ENCODE measurements at places on chromosomes 6 and 20.

- no peak for DNase-seq
Observed at GRCh38 chr6:36949636-36950035, 4.9 kb upstream of the PI16 start.

GRCh38 chr6:143634486-143634885, 43.3 kb upstream of the PHACTR2 start:
- peak; percentile 95 for DNase-seq

- peak; percentile 31 for DNase-seq
Observed at GRCh38 chr6:76861403-76861802, 601.9 kb downstream of the HTR1B start.

DNA sequence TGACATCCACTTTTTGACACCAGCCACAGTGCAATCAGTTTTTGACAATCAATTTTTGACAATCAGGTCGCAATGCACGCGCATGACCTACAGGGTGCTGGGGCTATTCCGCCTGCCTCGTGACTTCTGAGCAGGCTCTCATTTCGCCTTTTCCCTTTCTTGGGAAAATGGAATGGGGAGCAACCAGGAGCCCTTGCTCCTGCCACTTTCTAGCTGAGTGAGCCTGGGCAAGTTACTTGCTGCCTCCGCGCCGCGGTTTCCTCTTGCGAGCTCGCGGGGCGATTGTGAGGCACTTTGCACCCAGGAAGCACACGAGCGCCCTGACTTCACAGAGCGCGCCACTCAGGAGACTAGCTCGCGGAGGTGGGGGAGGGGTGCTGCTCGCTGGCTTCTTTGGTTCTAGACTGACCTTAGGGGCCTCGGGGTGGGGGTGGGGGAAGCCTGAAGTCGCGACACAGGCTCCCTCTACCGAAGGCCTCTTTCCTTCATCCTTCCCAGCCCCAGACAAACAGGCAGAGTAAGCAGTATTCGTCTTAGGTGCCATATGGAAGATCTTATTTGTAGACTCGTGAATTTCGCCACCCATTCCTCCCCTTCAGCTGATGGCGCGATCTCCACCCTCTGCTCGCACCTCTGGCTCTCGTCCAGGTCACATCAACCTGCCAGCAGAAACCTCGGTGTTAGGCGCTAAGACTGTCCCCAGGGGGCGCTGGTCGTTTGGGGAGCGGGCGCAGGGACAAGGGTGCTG, 4.6 kb downstream of the TP53TG5 start:
- peak; percentile 85 for DNase-seq

GRCh38 chr6:170095273-170095981, 195.5 kb downstream of the DLL1 start:
- no peak for DNase-seq

DNA sequence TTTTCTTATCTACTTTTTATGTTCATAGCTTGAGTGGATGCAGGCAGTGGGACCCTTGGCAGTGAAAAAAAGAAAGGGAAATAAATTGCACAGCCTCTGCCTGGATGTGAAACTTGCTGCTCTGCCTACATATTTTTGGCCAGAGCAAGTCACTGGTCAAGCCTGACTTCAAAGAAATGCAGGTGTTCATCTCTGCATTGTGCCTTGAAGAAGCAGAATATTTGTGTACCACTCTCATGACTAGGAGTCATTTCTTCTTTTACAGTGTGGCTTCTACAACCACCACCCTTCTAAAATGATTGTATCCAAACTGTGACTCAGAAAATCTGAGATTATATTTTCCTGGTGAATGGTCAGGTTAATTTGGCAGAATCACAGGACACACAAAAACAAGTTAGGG, 2.5 kb upstream of the KATNA1 start:
- no peak for DNase-seq

DNA sequence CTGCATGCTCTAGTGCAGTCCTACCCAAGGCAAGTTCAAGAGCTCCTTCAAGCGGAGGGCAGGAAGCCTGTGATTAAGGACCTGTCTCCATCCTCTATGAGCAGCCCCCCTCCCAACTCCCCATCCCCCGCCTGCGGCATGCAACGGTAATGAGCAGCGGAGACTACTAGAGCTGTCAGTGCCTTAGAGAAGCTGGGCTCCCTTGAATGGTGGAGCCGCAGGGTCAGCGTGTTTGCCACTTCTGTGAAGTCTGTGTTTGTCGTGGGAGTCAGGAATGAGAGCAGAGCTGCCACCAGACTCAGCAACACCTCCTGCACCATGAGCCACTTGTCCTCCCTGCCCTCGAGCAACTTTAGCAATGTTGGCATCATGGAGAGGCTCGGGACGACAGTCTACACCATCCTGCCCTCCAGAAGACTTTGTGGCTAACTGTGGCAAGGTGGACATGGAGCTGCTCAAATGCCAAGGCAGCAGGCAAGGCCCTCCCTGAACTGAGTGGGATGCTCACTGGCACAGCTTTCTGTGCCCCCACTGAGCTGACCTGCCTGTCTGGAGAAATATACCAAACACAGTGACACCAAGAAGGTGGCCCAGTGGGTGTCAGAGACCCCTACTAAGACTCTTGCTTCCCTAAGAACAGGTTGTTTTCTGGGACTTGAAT, 23.8 kb upstream of the SYNDIG1 start:
- no peak for DNase-seq

GRCh38 chr6:1894954-1895353, 285.2 kb downstream of the FOXC1 start:
- DNase-seq, result no peak

DNA sequence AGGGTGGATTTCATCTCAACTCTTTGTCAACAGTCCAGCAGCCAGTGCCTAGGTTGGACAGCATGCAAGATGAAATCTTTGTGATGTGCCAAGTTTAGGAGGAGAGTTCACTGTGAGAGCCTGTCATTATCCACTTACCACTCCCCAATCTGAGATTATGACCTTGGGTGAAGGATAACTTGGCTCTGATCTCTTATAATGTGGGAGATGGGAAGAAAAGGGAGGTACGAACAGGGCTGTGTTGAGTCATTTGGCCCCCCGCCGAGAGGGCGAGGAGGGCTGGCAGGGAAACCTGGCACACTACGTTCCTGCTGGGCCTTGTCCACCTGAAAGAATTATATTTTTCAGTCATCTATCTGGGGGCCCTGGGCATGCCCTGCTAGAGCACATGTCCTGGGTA, 35.8 kb downstream of the LAMA4 start:
- DNase-seq, result peak; percentile 43

DNA sequence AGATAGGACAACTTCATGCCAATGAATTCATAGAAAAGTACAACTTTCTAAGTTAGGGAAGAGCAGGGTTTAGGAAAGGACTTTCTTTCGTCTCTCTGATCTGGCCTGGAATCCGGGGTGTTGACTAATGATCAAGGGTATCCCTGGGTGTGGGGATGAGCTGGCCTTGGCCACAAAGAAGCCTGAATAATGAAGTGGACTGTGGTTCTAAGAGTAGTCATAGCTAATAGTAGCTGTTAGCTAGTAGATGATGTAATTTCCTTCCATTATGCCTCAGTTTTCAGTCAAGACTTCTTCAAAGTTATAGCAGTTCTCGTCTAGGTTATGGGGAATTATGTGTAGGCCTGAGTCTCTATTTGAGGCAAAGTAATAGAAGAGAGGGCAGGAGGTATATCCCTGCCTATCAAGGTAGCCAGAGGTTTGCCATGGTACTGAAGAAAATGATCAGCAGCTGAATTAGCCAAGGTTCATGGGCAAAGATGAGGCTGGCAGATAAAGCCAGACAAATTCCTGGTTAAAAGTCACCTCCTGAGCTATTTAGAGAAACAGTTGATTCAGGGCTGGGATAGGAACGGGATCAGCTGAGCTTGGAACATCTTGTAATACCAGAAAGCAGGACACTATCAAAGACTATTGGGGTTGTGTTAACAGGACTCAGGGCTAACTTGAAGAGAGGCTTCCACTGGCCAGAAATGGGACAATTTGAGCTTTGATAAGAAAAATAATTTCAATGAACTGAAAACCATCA, 18.7 kb upstream of the TRPC4AP start:
- DNase-seq, result no peak

DNA sequence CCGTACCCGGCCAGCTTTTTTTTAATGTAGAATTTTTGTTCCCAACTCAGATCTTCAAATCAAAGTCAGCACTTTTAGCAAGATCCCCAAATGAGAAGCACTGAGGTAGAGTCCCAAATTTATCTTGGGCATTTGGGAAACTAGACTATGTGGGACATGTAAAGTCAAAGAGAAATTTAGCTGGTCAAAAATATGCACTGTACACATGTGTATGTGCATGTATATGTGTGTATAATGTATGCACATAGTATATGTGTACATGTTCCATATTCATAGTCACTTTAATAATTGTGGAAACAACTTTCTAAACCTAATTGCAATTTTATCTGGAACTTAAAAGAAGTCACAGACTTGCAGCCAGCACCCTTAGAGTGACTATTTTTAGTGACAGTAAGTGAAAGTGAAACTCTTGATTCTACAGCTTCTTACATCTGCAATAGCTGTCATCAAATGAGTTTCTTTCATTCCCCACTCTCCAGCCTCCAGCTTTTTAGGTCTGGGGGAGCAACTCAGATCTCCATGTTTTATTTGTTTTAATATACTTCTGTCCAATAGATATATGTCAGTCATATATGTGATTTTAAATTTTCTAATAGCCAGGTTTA, 53.6 kb downstream of the CDC40 start:
- no peak for DNase-seq

DNA sequence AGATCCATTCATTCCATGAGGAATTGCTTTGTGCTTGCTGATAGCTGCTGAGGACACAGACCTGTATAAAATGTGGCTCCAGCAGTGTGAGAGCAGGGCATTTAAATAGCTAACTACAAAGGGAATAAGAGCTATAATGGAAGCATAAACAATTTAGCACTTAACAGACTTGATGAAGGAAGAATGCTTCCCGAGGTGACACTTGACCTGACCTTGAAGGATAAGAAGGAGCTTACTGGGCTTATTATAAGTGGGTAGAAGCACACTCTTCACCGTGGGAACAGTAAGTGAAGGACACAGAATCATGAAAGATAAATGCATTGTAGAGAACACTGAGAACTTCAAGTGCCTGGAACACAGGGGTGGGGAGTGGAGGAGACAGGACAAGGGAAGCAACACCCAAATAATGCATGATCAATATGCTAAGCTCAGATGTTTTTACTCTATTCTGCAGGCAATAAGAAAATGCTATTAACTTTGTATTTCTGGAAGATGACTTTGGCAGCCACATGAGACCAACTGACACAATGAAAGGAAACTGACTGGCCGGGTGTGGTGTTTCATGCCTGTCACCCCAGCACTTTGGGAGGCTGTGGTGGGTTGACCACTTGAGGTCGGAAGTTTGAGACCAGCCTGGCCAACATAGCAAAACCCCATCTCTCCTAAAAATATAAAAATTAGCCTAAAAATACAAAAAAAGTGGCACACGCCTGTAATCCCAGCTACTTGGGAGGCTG, 84.2 kb downstream of the EPB41L2 start:
- no peak for DNase-seq

- DNase-seq, result no peak
Observed at GRCh38 chr20:61353261-61354000, 101.4 kb downstream of the CDH4 start.

DNA sequence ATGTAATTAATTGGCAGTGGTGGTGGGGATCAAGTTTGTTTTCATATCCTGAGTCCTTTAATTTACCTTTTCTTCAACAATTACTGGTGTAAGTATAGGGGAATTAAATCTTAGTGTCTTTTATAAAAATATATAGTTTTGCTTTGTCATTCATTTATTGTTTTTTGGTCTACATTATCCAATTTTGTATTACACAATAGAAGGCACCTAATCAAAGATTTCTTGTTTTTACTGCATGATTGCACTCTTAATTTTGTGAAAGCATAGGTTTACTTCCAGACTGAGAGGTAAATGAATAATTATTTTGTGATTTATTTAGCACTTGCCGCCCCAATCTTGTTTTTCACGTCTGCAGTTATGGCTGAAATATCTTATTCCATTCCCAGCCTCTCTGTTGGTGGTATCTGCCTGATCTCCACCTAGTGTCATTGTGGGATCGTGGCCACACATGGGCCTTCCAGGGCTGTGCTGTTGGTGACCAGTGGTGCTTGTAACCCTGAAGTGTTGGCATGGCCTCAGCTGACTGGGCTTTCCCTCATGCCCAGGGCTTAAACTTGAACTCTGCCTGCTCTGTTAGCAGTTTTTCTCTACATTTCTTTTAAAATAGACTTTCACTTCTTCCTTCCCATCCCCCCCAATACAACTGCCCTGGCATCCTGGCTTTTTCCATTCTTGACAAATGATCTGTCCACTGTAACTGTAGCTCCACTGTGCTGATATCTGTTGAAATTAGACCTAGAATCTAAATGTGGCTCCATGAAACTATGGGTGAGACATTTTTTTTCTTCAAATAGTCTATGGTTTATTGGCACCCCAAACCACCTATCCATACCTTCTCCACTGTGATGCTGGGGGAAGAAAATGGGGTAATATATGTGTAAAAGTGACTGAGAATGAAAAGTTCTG, 24.8 kb downstream of the E2F3 start:
- no peak for DNase-seq

GRCh38 chr6:127291495-127291894, 24.8 kb downstream of the RNF146 start:
- no peak for DNase-seq

DNA sequence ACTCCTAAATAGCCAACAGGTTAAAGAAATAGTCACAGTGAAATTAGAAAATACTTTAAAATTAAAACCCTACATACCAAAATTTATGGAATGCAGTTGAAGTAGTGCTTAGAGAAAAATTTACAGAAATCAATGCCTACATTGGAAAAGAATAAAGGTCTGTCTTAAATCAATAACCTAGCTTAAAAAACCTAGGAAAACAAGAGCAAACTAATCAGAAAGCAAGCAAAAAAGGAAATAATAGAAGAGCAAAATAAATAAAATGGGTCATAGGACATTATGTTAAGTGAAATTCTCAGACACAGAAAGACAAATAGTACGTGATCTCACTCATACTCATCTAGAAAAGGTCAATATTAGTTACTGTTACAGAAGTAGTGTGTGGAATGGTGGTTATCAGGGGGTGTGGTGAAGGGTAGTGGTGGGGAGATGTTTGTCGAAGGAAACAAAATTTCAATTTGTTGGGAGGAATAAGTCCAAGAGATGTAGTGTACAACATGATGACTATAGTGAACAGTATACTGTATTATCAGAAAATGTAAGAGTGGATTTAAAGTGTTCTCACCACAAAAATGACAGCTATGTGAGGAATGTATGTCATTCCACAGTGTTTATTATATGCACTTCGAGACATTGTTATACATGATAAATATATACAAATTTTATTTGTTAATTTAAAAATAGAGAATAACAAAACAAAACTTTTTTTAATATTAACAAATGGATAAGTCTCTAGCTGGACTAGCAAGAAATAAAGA, 423.6 kb downstream of the CDH26 start:
- no peak for DNase-seq

All from NCI-H69 (cell line).